ENCODE measurements at places on chromosomes 6 and 20.

GRCh38 chr6:927157-927556 lies 234.2 kb upstream of the EXOC2 start:
- DNase-seq, result no peak

GRCh38 chr6:90468080-90468479 lies 118.8 kb downstream of the MAP3K7 start:
- DNase-seq, result peak; percentile 28

DNA sequence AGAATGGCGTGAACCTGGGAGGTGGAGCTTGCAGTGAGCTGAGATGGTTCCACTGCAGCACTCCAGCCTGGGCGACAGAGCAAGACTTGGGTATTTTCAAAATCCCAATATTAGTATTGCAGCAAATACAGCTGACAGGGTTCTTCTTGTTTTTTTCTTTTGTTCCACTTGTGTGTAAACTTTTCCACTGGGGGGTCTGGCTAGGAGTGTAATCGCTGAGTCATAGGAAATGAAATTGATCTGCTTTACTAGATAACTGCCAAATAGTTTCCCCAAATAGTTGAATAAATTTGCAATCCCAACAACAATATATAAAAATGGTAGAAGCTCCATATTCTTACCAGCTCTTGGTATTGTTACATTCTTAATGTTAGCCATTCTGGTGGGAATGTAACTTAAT lies 526.0 kb upstream of the SOX4 start:
- DNase-seq, result no peak

GRCh38 chr6:104522533-104522932 lies 337.2 kb downstream of the HACE1 start:
- DNase-seq, result no peak

- DNase-seq, result no peak
These were observed 42.0 kb upstream of the ID4 start for GRCh38 chr6:19795211-19795610.

DNA sequence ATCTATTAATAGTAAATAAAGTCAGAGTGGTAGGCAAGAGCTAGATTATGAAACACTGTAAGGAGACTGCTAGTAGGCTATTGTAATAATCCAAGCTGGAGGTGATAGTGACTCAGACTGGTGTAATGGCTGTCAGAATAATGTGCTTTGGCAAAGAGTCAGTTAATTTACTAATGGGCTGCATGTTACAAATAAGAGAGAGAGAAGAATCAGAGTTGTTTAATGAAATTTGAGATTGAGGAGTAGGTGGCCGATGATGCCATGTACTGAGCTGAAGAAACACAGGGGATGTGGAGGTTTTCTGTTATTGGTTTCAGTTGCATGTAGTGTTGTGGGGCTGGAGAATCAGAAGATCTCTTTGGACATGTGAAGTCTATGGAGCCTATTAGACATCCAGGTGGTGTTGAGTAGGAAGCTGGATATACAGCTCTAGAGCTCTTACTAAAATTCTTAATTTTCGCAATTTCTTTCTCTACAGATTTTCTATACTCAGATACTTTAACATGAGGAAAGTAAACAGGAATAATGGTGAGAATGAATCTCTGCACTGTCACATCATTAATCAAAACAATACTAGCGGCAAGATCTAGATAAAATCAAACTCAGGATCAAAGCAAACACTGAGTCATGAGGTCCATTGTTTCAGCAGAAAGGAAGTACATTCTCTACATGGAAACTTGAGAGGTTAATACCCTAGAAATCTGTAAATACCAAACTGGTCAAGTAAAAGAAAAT lies 167.7 kb downstream of the SIM1 start:
- no peak for DNase-seq

DNA sequence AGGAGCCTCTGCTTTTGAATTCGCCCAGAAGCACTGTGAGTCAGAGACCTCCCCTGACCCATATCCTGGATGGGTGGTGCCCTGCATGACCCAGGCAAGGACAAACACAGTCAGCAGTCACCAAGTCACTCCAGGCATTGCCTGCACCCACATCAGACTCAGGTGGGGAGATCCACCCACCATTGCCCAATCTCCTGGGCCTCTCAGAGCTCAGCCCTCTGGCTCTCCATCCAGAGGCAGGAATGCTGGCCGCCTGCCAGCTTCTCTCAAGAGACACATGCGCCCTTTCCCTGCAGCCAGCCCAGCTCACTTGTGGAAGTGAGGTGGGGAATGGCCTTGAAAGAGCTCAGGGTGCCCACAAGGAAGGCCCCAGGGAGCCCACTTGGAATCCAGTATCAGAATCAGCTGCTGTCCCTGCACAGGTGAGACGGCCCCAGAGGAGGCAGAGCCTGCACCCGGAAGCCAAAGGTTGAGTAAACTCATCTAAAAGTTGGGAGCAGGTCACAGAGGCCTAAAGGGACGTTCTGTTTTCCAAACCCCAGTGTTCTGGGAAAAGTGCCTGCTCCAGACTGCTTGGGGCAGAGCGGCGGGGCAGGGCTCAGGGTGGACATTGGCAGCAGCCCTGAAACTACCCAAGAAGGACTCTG lies 129.8 kb downstream of the PREX1 start:
- DNase-seq, result peak; percentile 94

- no peak for DNase-seq
These were observed 30.2 kb downstream of the CHRNA4 start for GRCh38 chr20:63330940-63331339.

- DNase-seq, result no peak
These were observed 243.2 kb downstream of the ARID1B start for GRCh38 chr6:157020398-157020797.
